ENCODE measurements at places on chromosomes 5 and 9. TPM values are rescaled to one million over a fixed set of nuclear protein-coding genes. Genes with fewer than 3 reads are reported as not detected.

Gene MSX2
- 7.0 TPM for total RNA-seq

Gene IFNA7
- total RNA-seq, result not detected

Gene EDIL3
- 27.8 TPM for total RNA-seq

Gene RNF183
- total RNA-seq, result not detected

Gene TMC1
- total RNA-seq, result not detected

Gene ANKRA2
- total RNA-seq, result 12.2 TPM

Gene FOXD4L3
- 0.86 TPM for total RNA-seq

Gene CD72
- total RNA-seq, result not detected

Gene PURA
- total RNA-seq, result 10.0 TPM

Gene TMCO6
- total RNA-seq, result 11.1 TPM

Gene PCDHGA3
- total RNA-seq, result 0.56 TPM

Gene TRIM14
- 0.30 TPM for total RNA-seq

Gene NDFIP1
- total RNA-seq, result 22.2 TPM

Gene PLEKHG4B
- total RNA-seq, result 3.9 TPM

Gene NUTM2F
- not detected for total RNA-seq

Gene IPPK
- 15.8 TPM for total RNA-seq

Gene NIPAL4
- not detected for total RNA-seq

Gene PLAC8L1
- total RNA-seq, result 0.33 TPM

Gene PALM2AKAP2
- 39.6 TPM for total RNA-seq

Gene BTNL3
- not detected for total RNA-seq

Gene FBP1
- not detected for total RNA-seq

Gene PTGS1
- total RNA-seq, result 1.2 TPM

Gene AGXT2
- total RNA-seq, result not detected

Gene GPRIN1
- 6.5 TPM for total RNA-seq

Gene STING1
- total RNA-seq, result 15.0 TPM

Gene BNIP1
- total RNA-seq, result 22.2 TPM
